ENCODE measurements at places on chromosomes 7 and 10. TPM values are rescaled to one million over a fixed set of nuclear protein-coding genes. Genes with fewer than 3 reads are reported as not detected.

The GBX1 gene
- 0.24 TPM for polyA plus RNA-seq

The ANXA8 gene
- 0.62 TPM for polyA plus RNA-seq

The SEM1 gene
- 203 TPM for polyA plus RNA-seq

The ADAMTS14 gene
- polyA plus RNA-seq, result 0.96 TPM

The RADIL gene
- polyA plus RNA-seq, result 2.9 TPM

The SH2B2 gene
- polyA plus RNA-seq, result 5.8 TPM

The NPFFR1 gene
- 0.17 TPM for polyA plus RNA-seq

The LDB3 gene
- 1.1 TPM for polyA plus RNA-seq

The UBTD1 gene
- 9.3 TPM for polyA plus RNA-seq

The MRC1 gene
- 9.2 TPM for polyA plus RNA-seq

The RNF148 gene
- polyA plus RNA-seq, result not detected

The GCK gene
- 4.8 TPM for polyA plus RNA-seq

The SPDYE8 gene
- polyA plus RNA-seq, result 0.29 TPM

The CYP26A1 gene
- 0.11 TPM for polyA plus RNA-seq

The PTPRZ1 gene
- 3.0 TPM for polyA plus RNA-seq

The SUFU gene
- 26.4 TPM for polyA plus RNA-seq

The GHRHR gene
- not detected for polyA plus RNA-seq

The OPN1SW gene
- 1.5 TPM for polyA plus RNA-seq

The EXOC4 gene
- polyA plus RNA-seq, result 71.9 TPM

The SLC35B4 gene
- polyA plus RNA-seq, result 26.1 TPM

The CXCL12 gene
- 604 TPM for polyA plus RNA-seq

The ACSL5 gene
- 5.1 TPM for polyA plus RNA-seq

The TRIL gene
- 51.4 TPM for polyA plus RNA-seq

The INMT gene
- 2.8 TPM for polyA plus RNA-seq

The GFRA1 gene
- polyA plus RNA-seq, result 29.4 TPM

The ZCCHC24 gene
- 25.8 TPM for polyA plus RNA-seq

The AOAH gene
- polyA plus RNA-seq, result 3.0 TPM

The PRLHR gene
- polyA plus RNA-seq, result 0.01 TPM

The STEAP4 gene
- polyA plus RNA-seq, result 0.18 TPM

The CAV2 gene
- polyA plus RNA-seq, result 41.8 TPM

The INSYN2A gene
- polyA plus RNA-seq, result 3.3 TPM

All from right renal pelvis (tissue), 4 donors.